Tibial artery (tissue), 4 donors: ENCODE measurements at places on chromosomes 1 and 21.

- no peak overlapping the region for H3K4me3 ChIP-seq
- H3K4me1 ChIP-seq: peaks cover 10% of the 10 kb centered on the region
- no peaks in the 10 kb centered on the region for H3K36me3 ChIP-seq
These were observed 7.6 kb downstream of the TENT5C start for GRCh38 chr1:117613249-117613968.

DNA sequence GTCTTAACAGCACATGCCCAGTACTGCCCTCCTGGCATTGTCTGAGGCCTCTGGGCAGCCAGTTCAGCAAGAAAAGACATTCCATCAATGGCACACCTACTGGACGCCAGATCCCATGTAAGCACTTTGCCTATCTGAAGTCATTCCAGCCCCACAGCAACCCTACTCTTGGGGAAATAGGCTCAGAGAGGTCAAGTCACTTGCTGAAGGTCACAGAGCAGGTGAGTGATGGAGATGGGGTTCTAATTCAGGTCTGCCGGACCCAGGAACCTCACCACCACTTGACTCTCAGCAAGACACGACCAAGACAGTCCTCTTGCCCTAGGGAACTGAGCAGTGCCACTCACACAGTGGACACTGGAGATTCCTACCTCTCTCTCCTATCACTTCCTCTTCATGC lies 79.4 kb downstream of the PAX7 start:
- H3K4me1 ChIP-seq: no peaks in the 10 kb centered on the region
- H3K27me3 ChIP-seq: peaks cover 69% of the 10 kb centered on the region
- DNase-seq: no peak
- no peaks in the 10 kb centered on the region for H3K36me3 ChIP-seq
- H3K27ac ChIP-seq: no peak overlapping the region
- no peak overlapping the region for H3K4me3 ChIP-seq

GRCh38 chr1:220565670-220566069 lies 37.7 kb downstream of the MARK1 start:
- DNase-seq: no peak
- no peak overlapping the region for H3K27ac ChIP-seq
- no peaks in the 10 kb centered on the region for H3K4me1 ChIP-seq

DNA sequence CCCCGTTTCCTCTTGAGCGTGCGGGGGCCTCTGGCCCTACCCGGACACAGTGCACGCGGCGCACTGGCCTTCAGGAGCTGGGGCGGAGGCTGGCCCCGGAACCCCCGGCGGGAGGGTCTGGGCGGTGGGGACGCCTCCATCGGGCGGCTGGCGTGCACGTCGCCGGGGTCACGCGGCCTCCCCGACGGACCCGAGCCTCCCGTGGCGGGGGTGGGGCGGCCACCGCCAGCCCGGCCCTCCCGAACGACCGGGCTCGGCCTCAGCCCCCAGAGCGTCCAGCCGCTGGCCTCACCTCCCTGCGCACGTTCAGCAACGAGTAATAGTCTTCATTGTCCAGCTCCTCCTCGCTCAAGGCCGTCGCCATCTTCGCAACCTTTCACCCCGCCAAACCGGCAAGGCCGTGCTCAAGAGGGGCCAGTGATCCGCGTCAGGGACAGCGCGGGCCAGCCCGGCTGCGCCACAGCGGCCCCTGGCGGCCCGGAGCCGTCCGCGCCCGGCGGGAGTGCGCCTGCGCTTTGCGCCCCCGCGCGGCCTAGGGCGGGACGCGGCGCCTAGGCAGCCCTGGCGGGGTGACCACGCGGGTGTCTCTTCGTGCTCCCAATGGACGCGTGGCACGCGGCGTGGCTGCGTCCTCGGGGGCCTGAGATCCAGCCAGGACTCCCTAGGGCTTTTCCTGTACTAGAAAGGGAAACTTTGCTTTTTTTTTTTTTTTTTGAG lies at the start of gene DNAJC11:
TSS of gene DNAJC11 (minus strand) at position 380 of the 717 bp plus-strand sequence. CDS start at position 364, 16 bp downstream.
- no peaks in the 10 kb centered on the region for H3K36me3 ChIP-seq
- no peaks in the 10 kb centered on the region for H3K27me3 ChIP-seq
- peak within 1 kb of the TSS; percentile 77 for H3K27ac ChIP-seq
- peak; percentile 84 for DNase-seq
- H3K4me1 ChIP-seq: no peaks in the 10 kb centered on the region

DNA sequence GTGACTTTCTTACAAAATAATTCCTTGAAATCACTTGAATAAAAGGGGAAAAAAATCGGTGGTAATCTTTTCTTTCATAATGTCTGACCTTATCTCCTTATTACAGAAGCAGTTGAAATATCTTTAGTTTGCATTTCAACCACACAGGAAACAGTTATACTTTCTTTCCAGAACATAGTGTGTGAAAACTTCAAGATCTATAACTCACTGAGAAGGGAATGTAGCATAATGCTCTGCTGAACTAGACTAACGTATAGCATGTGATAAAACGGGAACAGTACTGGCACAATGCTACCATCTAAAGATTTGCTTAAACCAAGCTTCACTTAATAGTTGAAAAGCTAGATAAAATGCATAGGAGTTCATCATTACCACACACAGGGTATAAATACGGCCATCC lies 45.0 kb downstream of the VAV3 start:
- no peaks in the 10 kb centered on the region for H3K4me1 ChIP-seq
- H3K27ac ChIP-seq: no peak overlapping the region
- no peak overlapping the region for H3K4me3 ChIP-seq
- H3K36me3 ChIP-seq: no peaks in the 10 kb centered on the region
- no peak for DNase-seq

DNA sequence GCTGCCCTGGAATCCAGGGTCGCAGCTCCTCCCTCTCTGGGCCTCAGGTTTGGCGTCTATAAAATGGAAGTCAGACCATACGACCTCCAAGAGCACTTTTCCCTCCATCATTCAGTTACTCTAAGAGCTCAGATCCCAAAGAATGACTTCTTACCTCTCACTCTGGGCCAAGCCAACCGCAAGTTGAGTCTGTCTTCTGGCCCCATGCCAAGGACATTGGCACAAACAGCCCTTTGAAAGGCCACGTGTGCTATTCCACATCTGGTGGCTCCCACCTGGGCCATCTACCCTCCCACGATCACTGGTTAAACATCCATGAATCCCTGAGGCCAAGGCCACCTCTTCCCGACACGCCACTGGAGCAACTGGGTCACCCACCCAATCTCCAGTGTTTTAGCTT lies 12.4 kb downstream of the SLC2A7 start:
- no peak overlapping the region for H3K4me3 ChIP-seq
- no peak for DNase-seq

DNA sequence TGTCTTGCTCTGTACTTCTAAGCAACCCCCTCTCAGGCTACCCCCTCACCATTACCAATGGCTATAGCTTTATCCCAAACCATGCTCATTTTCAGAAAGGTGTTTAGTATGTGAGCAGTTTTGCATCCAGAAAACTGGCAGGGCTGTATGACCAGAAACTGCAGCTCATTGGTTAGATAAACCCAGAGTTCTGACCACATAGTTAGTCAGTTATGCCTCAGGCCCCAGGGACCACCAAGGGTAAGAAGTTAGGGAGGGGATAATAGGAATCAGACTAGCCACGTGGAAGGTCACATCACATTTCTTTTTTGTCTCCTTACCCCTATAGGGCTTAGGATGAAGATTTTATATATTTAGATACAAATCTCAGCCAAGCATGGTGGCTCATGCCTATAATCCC lies 1.2 kb downstream of the ITGA10 start:
- no peak for DNase-seq
- peaks cover 14% of the 10 kb centered on the region for H3K4me1 ChIP-seq
- H3K27ac ChIP-seq: peak overlapping the region; percentile 65
- no peaks in the 10 kb centered on the region for H3K27me3 ChIP-seq
- H3K4me3 ChIP-seq: peak overlapping the region; percentile 49
- peaks cover 58% of the 10 kb centered on the region for H3K36me3 ChIP-seq

DNA sequence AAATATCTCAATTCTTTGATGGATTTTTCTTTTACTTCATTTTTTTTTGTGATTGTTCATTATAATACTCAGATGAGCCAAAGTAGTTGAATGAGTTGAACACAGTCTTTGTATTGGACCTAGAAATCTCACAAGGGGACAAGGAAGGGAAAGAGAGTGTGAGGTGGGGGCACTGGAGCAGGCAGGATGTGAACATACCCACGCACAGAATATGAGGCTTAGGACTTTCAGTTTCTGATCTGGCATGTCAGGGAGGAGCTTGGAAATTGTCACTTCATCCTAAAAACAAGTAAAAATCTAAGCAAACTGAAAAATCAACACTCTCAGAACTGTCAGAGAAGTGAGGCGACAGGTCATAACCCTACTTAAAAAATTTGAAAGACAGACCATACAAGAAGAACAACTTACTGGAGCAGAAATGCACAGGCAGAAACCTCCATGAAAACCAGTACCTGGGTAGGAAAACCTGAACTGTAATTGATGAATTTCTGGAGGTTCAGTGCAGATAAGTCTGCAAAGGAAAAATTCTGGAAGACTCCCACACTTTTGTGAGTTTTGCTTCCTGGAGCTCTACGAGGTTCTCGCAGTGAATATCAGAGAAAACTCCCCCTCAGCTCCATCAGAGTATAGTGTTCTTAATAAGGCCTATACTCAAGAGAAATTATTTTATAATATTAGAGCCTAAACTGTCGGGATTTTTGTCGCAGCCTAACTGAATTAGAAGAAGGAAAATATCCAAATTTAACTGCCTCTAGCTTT lies 3.6 kb upstream of the PTGS2 start:
- no peaks in the 10 kb centered on the region for H3K27me3 ChIP-seq
- DNase-seq: no peak
- no peak overlapping the region for H3K4me3 ChIP-seq
- H3K27ac ChIP-seq: no peak overlapping the region
- peaks cover 9% of the 10 kb centered on the region for H3K4me1 ChIP-seq

- no peak overlapping the region for H3K4me3 ChIP-seq
- H3K27me3 ChIP-seq: no peaks in the 10 kb centered on the region
- no peak overlapping the region for H3K27ac ChIP-seq
- peak; percentile 64 for DNase-seq
These were observed 882.9 kb upstream of the B3GALT2 start for GRCh38 chr1:194069168-194069830.

GRCh38 chr1:33497410-33497809 lies 25.0 kb downstream of the ZSCAN20 start:
- DNase-seq: no peak
- H3K4me3 ChIP-seq: no peak overlapping the region
- no peaks in the 10 kb centered on the region for H3K4me1 ChIP-seq
- no peaks in the 10 kb centered on the region for H3K27me3 ChIP-seq
- no peak overlapping the region for H3K27ac ChIP-seq

- no peak overlapping the region for H3K27ac ChIP-seq
- H3K4me3 ChIP-seq: no peak overlapping the region
- H3K36me3 ChIP-seq: no peaks in the 10 kb centered on the region
- no peaks in the 10 kb centered on the region for H3K27me3 ChIP-seq
These were observed 24.3 kb downstream of the ST6GALNAC3 start for GRCh38 chr1:76098845-76099244.

DNA sequence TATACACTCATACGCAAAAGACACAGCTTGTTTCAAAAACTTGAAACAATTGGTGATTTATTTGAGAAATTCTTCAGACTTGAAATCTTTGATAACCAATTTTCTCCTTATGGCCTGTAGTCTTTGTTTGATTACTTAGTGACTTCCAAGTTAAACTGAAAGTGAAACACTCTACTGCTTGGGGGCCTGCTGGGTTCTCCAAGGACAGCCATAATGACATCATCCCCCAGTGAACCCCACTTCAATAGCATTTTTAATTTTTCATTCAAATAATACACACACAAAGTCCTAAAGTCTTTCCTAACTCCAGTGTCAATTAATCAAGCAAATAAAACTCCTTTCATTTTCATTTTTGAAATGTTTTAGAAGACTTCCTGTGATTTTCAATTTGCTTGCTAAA lies 59.2 kb downstream of the KRTAP19-8 start:
- no peaks in the 10 kb centered on the region for H3K36me3 ChIP-seq
- no peak overlapping the region for H3K27ac ChIP-seq
- no peak overlapping the region for H3K4me3 ChIP-seq
- no peaks in the 10 kb centered on the region for H3K4me1 ChIP-seq
- no peaks in the 10 kb centered on the region for H3K27me3 ChIP-seq

GRCh38 chr1:245604979-245605378 lies 450.2 kb downstream of the KIF26B start:
- no peak for DNase-seq
- peaks cover 2% of the 10 kb centered on the region for H3K27me3 ChIP-seq
- no peaks in the 10 kb centered on the region for H3K4me1 ChIP-seq
- H3K4me3 ChIP-seq: no peak overlapping the region

DNA sequence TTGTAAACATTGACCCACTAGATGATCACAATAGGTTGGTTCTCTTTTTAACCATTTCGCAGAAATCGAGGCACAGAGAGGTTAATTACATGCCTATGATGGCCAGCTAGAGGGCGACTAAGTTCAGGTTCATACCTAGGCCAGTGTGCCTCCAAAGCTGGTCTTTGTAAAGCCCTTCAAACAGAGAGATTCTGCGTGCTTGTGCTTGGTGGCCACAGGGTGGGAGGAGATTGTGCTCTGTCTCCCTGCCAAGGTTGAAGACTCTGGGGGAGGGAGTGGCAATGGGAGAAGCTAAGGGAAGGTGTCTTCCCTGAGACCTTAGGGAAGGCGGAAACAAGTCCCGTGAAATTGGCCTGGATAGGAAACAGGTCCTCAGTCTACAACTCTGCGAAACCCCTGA lies 59.1 kb upstream of the RBM15 start:
- DNase-seq: no peak
- no peak overlapping the region for H3K4me3 ChIP-seq
- H3K36me3 ChIP-seq: no peaks in the 10 kb centered on the region

- no peak for DNase-seq
- H3K4me1 ChIP-seq: no peaks in the 10 kb centered on the region
- H3K4me3 ChIP-seq: no peak overlapping the region
- H3K27ac ChIP-seq: no peak overlapping the region
- H3K36me3 ChIP-seq: no peaks in the 10 kb centered on the region
- no peaks in the 10 kb centered on the region for H3K27me3 ChIP-seq
These were observed 71.4 kb downstream of the KIF26B start for GRCh38 chr1:245226203-245226499.
